Upper lobe of right lung (tissue), 1 donor: ENCODE measurements at places on chromosomes 1 and 21. TPM values are rescaled to one million over a fixed set of nuclear protein-coding genes. Genes with fewer than 3 reads are reported as not detected.

- H3K27me3 ChIP-seq, result no peaks in the 10 kb centered on the region
- no peaks in the 10 kb centered on the region for H3K36me3 ChIP-seq
- peaks cover 20% of the 10 kb centered on the region for H3K4me1 ChIP-seq
- DNase-seq, result no peak
- no peak overlapping the region for H3K27ac ChIP-seq
Measured at GRCh38 chr21:43808832-43809251, 19.5 kb downstream of the RRP1 start.

GRCh38 chr1:228972576-228972975, 237.3 kb downstream of the RHOU start:
- H3K27ac ChIP-seq, result no peak overlapping the region
- H3K4me3 ChIP-seq, result no peak overlapping the region
- no peaks in the 10 kb centered on the region for H3K36me3 ChIP-seq
- H3K4me1 ChIP-seq, result no peaks in the 10 kb centered on the region
- no peaks in the 10 kb centered on the region for H3K27me3 ChIP-seq
- DNase-seq, result no peak

- H3K27me3 ChIP-seq, result no peaks in the 10 kb centered on the region
- peaks cover 10% of the 10 kb centered on the region for H3K36me3 ChIP-seq
- no peak overlapping the region for H3K4me3 ChIP-seq
- peaks cover 28% of the 10 kb centered on the region for H3K4me1 ChIP-seq
Measured at GRCh38 chr1:32336963-32337675, 1.1 kb upstream of the MARCKSL1 start.

The PLA2G2F gene
- not detected for total RNA-seq

The SPATA17 gene
- total RNA-seq, result 0.26 TPM

The AMY1A gene
- total RNA-seq, result 1.6 TPM
